Activated effector memory CD4-positive, alpha-beta T cell treated with Interleukin-2 at 50 U/mL for 16 hours (primary cell): ENCODE measurements at places on chromosomes 1 and 21.

DNA sequence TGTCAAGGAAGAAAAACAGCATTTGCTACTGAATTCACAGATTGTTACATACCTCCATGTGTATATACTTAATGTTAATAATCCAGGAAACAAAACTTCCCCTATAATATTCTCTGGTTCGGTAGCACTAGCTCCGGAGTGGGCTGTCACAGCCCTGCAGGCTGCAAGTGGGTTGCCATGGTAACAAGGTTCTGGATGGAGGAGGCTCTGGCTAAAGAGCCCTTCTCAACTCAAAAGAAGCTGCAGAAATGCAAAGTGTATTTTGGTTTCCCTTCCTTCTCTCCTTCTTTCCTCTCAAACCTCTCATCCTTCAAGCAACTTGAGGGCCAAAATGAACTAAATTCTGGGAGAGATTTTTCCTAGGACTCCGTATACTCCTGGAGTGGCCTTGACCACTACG, 45.2 kb downstream of the ASTN1 start:
- DNase-seq = no peak

- no peak for DNase-seq
Measured at GRCh38 chr1:214135886-214136285, 145.1 kb upstream of the SMYD2 start.

DNA sequence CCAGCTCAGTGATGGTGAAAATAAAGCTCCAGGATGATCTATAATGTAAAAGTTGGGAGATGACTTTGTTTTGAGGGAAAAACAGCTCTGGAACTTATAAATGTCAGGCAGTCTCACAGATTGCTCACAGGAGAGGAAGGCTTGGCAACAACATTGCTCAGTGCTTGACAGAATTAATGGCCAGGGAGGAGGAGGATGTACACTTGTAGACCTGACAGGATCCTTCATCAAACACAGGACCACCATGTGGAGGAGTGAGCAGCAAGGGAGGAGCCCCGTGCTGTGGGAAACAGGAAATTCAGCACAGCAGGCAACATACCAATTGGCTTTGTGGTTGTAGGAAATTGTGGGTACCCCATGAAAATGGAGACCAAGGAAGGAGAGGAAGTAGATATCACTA, 291.8 kb upstream of the CAMK1G start:
- DNase-seq = no peak

DNA sequence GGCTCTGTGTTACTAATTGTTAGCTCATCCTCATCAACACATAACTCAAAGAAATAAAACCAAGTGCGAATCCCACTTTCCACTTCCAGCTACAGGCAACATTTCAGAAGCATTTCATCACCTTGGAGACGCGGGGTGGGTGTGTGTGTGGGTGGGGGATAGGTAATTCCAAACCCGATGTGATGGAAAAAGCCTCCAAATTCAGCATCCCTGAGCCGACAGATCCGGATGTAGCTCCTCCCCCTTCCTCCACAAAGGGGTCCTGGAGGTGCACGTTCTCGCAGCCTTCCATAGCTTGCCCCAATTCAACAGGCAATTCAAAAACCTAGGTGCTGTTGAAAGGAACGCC, 486 bp downstream of the HSPA13 start:
- DNase-seq = no peak

DNA sequence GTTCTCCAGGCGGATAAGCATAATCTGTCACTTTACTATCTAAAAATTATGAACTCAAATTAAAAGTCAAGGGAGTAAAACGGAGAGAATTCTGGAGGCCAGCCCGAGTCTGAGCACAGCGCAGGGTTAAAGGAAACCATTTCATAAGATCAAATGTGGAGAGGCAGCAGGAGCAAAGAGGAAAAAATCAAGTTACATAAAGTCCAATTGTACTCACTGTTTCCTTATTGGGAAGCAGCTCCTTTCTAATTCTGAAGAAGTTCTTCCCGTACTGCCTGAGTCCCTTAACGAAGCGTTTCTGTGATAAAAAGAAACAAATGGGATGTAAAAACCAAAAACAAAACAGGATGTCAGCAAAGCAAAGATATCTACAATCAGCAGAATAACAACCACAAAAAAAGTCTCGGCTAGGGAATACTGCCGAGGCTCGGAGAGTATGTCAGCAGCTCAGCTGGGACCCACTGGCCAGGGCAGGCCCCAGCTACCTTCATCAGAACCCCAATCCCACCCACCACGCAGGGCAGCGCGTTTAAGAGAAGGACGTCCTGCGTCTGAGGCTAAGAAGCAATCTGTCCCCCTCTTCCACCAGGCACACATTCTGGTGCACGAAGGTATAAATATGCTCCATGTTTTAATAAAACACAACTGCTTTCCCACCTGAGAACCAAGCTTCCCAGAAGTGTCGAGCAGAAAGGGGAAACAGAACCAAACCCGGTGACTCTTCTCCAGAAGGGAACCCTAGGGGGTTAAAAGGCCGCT, 104.8 kb downstream of the SLC45A1 start:
- DNase-seq = no peak

DNA sequence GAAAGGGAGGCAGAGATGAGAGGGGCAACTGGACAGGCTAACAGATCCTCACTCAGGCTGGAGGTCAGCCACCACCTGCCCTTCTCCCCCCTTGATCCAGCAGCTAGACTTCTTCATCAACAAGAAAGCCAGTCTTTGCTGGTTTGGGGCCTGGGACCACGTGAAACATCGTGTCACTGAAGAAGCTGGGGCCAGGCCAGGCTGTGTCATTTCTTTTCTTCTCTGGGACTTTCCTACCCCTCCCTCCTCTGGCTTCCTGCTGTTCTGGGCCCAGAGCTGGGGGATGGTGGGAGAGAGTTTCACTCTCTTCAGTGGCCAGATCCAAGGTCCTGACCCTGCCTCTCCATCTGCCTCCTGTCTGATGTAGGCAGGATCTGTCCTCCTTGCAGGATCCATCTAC, 18.1 kb upstream of the SLC26A9 start:
- DNase-seq = no peak

DNA sequence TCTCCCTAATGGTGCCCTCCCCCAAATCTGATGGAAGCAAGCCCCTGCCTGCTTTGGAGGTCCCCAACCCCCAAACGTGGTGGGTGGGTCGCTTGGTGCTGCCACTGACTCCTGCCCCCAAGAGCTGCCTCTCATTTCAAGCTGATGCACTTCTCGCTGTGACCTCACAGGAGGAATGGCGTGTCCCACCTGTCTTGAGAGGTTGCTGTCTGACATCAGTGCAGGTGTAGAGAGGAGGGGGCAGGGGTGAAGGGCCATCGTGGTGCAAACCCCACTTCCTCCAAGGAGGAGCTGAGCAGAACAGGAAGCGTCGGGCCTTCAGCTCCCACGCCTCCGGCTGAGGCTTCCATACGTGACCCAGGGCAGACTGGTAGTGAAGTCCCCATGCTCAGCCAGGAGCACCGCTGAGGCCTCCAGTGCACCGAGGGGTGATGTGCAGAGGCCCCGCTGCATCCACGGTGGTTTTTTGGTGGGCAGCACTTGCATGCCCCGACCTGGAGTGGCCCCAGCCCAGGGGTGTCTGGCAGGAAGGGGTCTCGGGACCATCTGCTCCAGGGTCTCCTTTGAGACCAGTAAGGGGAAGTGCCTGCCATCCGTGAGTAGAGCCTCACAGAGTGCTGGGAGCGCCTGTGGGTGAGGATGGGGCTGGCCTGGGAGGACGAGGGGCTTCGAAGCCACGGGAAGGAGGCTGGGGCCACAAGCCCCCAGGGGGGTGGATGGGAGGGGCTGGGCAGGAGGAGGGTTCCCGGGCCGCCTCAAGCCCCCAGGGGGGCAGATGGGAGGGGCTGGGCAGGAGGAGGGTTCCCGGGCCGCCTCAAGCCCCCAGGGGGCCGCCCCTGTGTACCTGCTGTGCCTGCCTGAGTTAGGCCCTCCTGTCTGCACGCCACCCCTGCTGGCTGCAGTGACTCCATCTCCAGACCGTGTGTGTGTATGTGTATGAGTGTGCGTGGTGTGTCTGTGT, 39.8 kb downstream of the WDR4 start:
- DNase-seq = no peak

- DNase-seq = no peak
Measured at GRCh38 chr1:1623631-1624442, 8.1 kb upstream of the MMP23B start.

GRCh38 chr1:36871146-36871971, 163.0 kb downstream of the GRIK3 start:
- DNase-seq = no peak

GRCh38 chr1:237811633-237812032, 79.1 kb downstream of the ZP4 start:
- DNase-seq = no peak

DNA sequence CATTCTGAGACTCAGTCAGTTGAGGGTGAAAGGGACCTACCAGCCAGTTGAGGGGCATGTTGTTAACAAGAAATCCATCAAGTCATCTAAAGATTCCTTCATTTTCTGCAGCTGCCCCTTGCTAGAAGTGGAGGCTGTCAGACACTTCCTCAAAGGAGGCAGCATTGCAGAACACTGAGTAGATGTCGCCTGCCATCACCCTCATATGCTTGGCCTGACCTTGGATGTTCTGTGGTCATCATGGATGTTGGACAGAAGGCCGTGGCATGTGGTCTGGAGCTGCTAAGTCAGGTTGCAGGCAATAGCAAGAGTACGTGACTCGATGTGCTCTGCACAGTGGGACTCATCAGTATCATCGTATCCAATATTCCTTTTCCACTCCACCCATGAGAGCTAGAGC, 70.6 kb downstream of the GATAD2B start:
- no peak for DNase-seq

- no peak for DNase-seq
Measured at GRCh38 chr21:44815225-44815624, 2.6 kb downstream of the SUMO3 start.

DNA sequence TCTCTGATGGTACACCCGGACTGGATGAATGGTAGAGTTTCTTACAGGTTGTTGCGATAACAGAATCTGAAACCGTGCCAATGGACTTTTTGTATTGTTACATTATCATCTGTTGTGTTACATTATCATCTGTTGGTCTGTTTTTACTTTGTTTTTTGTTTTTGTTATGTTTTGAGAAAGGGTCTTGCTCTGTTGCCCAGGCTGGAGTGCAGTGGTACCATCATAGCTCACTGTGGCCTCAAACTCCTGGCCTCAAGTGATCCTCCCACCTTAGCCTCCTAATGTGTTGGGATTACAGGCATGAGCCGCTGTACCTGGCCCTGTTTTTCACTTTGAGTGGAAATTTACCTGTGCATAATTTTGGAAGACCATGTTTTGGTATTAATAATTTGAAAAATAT, 10.2 kb upstream of the PEX10 start:
- DNase-seq = no peak

DNA sequence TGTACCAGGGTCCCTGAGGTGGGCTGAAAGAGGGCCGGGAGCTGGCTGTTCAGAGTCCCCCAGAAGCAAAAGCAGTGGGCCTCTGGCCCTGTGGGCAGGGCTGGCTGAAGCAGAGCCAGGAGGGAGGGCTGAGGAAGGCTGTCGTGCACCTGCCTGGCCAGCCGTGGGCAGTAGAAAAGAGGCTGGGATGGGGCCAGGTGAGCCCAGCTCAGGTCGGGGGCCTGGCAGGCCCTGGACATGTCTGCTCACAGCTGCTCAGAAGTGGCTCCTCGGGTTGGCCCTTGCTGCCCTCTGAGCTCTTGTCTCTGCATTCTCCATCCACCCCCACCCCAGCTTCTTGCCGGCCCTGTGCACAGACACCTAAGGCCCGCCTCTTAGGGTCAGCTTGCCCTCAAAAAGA, 60.0 kb downstream of the TCP10L start:
- DNase-seq = no peak

GRCh38 chr1:171645553-171646248, 6.8 kb downstream of the MYOC start:
- no peak for DNase-seq
